ENCODE measurements at places on chromosomes 4 and X.

DNA sequence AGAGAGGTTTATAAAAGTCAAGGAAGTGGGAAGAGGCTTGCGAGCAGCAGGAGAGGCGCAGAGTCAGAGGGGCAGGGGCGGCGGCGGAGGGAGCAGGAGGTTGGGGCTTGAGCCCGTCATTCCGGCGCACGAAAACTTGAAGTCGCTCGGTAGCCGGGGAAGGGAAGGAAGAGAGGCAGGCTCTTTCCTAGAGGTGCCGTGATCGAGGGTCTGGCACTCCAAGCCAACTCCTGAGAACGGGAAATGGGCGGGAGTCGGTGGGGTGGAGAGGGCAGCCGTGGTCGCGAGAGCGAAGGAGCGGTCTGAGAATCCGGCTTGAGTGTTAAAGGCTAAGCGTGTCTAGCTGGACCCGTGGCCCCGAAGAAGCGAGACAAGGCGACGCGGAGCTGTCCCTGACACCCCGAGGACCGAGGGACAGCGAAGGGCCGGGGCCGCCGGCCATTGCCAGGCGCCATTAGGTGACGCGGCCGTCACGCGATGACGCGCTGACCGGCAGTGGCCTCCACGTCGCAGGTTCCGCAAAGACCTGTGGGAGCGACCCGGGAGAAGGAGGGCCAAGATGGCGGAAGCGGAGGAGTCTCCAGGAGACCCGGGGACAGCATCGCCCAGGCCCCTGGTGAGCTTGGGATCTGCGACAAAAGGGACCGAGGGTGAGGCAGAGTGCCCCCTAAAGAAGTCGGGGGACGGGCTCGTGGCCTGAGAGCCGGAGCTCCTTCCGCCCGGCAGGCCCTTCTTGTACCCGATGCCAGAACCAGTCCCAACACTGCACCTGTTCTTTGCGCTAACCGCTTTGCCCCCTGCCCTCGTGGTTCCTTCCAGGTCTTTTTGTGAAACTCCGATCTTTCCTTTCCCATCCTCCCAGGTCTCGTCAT, at the start of gene YIPF6:
Gene YIPF6, plus strand, starts transcription at position 544 of the 872 bp plus-strand sequence. Its CDS starts 16 bp downstream, at position 560.
- DNase-seq = peak; percentile 72

- no peak for DNase-seq
Measured at GRCh38 chr4:73620115-73620792, at the start of gene RASSF6. TSS of gene RASSF6 (minus strand) at chr4:73620436. CDS start at chr4:73611795, 8,641 bp downstream.

DNA sequence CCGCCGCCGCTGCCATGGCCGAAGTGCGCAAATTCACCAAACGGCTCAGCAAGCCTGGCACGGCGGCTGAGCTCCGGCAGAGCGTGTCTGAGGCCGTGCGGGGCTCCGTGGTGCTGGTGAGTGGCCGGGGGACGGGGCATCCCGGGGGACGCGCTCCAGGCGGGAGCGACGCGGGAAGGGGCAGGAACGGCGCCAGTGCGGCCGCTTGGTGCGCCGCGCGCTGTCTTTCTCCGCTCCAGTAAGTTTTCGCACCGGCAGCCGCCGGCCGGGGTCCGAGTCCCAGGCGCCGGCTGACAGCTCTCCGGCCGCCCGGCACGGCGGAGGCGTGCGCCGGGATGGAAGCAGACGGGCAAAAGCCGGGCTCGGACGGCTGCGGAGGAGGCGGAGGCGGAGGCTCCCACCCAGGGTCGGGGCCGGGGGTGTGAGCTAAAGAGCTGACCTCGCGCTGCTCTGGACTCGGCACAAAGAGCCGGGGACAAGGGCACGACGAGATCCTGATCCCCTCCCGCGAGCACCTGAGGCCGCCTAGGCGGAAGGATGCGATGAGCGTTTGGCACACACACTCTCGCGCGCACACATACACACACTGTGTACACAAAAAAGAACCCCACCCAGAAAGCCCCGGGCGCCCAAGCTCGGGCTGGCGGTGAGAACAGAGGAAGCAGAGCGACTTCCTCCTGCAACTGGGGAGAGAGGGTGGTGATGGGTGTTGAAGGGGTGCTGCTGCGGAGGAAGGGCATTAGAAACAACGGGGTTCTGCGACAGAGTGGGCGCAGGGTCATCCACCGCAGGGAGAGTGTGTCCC, 545 bp downstream of the DOCK11 start:
- DNase-seq = peak; percentile 33

DNA sequence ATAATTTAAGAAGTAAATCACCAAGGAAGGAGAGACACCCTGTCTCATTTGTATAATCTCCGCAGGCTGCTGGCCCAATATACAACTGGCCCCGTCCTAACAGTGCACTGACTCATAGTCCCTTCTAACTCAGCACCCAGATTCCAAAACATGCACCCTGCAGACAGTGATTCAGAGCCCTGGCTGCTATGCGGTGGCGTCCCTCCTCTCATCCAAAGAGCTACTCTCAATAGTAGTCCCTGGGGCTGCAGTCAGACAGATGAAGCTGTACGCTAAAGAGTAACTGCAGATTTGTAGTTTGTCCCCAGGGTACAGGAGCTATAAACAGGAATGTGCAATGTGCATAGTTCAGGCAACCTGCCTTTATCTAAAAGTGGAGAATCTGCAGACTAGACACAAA, 23.0 kb downstream of the GABRA3 start:
- DNase-seq = peak; percentile 6

DNA sequence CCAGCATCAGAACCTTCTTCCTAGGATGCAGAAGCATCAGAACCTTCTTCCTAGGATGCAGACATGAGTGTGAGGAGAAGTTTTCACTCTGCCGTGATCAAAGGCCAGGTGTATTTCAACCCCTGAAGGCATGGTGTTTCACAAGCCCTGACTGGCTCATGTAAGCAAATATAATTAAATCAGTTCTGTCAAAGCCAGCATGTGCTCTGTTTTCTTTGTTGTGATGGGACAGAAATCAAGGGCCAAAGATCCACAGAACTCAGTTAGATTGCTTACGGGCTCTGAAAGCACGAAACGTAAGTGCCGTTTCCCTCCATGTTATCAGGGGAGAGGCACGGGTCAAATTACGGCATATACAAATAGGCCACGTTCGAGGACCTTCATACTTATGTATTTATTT, 32.0 kb upstream of the CLDN24 start:
- DNase-seq = no peak

GRCh38 chrX:4435905-4436304, 722.5 kb upstream of the PRKX start:
- no peak for DNase-seq

- DNase-seq = no peak
Measured at GRCh38 chrX:153778684-153779101, 2.1 kb upstream of the SRPK3 start.

GRCh38 chrX:115579327-115579726, 18.4 kb downstream of the PLS3 start:
- no peak for DNase-seq

- DNase-seq = peak; percentile 9
Measured at GRCh38 chrX:12118134-12118533, 20.1 kb upstream of the FRMPD4 start.

- DNase-seq = no peak
Measured at GRCh38 chr4:15665753-15666365, 10.7 kb upstream of the FBXL5 start.

DNA sequence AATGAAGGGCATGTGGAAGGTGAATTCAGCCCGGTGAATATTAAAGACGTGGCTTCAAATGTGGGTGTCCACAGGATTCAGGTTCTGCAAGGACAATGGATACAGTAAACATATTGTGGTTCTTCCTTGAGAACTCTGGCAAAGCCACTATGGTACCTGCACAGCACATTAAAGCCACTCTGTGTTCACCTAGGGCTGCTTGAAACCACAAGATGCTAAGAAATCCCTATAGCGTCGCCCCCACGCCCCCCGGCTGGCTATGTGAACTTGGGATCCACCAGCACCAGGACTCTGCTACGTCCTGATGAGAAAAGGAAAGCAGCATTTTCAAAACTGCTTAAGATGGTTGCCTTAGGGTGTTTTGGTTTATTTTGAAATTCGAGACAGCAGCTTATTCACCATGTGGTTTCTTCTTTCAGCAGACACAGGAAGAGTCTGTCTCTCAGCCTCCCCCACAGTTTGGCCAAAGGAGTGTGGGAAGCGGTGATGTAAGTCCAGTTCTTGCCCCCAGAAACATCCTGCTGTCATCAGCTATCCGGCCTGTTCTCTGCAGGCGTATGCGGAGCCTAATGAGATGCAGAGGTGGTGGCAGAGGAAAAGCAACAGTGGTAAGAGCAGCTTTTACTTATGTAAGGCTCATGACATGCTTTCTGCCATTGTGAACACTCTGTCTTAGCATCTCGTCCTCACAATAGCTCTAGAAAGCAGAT, 111.5 kb downstream of the AFAP1 start:
- DNase-seq = peak; percentile 99

DNA sequence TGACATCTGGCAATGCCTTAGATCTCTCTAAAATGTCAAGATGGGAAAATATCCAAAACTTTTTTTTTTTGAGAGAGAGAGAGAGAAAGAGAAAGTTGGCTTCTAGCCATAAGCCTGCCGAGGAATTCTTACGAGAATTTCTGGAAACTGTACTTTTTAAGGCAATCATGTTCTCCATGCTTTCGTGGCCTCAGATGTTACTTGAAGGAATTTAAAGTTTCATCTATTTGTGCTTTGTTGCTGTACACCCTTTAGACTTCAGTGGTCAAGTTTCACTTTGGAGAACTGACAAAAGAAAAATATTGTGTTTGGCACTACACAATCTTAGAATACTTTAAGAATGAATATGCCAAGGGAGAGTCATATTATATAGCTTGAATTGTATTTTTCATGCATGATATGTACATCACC, 53.9 kb downstream of the FAT4 start:
- peak; percentile 90 for DNase-seq

DNA sequence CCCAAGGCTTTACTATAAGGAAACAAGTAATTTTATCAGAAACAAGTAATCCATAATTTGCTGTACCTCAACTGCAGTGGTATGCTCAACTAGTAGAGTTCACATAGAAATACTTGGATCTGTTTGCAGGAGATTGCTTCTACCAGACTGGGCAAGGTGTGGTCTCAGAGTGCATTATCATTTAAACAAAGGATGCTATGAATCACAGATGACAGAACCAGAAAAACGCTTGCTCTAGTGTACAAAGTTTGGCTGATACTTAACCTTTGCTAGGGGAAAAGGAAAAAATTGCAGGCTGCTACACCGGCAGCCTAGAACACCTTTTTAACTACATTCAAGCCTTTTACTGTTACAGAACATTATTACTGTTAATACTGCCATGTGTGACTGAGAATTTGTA, 97.1 kb downstream of the ENOX2 start:
- no peak for DNase-seq
